ENCODE measurements at places on chromosomes 11 and 22. TPM values are rescaled to one million over a fixed set of nuclear protein-coding genes. Genes with fewer than 3 reads are reported as not detected.
A peak's percentile ranks its signal among the peaks of the same experiment; 100 is the strongest.

The ACTN3 gene
- not detected for total RNA-seq

The TCF20 gene
- 71.9 TPM for total RNA-seq

The CRACR2B gene
- 3.9 TPM for total RNA-seq

The EPS8L2 gene
- 18.0 TPM for total RNA-seq

The CYP2D6 gene
- total RNA-seq, result 12.7 TPM

The KDM4D gene
- total RNA-seq, result 0.68 TPM

DNA sequence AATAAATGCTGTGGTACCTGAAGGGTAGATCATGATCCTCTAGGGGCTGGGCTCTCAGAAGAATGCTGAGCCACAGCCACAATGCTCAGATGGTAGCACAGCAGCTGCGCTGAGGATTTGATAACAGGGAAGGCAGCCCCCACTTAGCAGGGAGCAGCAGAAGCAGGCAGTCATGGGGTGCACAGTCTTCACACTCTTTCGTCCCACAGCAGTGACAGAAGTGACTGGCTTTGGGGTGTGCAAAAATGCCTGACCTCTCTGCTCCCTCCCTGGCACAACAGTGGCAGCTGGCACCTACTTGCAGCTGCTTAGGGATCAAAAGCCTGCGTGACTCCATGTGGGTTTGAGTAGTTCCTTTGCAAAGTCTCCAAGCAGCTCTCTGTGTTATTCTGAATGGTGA, 1349.8 kb upstream of the RAG2 start:
- no peak for DNase-seq

GRCh38 chr22:47063606-47064005, 301.2 kb downstream of the TBC1D22A start:
- DNase-seq, result no peak

- DNase-seq, result no peak
These were observed 114.0 kb downstream of the ABTB2 start for GRCh38 chr11:34243600-34244464.

GRCh38 chr11:34065505-34066203, 14.1 kb downstream of the CAPRIN1 start:
- no peak for DNase-seq

DNA sequence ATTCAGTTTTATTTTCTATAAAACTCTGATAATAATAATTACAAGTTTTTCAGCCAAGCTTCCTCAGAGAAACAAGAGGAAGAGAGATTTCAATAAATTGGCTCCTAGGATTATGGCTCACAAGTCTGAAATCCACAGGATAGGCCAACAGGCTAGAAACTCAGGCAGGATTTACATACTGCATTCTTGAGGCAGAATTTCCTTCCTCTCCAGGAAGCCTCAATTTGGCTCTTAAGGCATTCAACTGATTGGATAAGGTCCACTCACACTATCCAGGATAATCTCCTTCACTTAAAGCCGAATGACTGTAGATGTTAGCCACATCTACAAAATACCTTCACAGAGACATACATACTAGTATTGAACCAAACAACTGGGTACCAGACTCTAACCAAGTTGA, 120.3 kb upstream of the FAT3 start:
- DNase-seq, result no peak

GRCh38 chr11:70558681-70559080, 160.4 kb downstream of the CTTN start:
- DNase-seq, result no peak

DNA sequence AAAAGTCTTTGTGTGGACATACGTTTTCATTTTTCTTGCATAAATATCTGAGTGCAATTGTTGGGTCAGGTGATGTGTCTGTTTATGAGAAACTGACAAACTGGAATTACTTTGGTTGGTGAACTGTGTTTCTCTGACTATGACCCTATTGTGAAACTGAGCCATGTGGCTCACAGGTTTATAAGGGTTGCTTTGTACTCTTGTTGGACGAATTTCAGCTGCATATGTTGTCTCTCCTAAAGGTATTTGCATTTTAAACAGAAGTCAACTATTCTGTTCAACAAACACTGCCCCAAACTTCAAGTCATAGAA, 34.4 kb upstream of the RASD2 start:
- no peak for DNase-seq

GRCh38 chr22:27876684-27877083, 42.4 kb downstream of the PITPNB start:
- DNase-seq, result no peak

DNA sequence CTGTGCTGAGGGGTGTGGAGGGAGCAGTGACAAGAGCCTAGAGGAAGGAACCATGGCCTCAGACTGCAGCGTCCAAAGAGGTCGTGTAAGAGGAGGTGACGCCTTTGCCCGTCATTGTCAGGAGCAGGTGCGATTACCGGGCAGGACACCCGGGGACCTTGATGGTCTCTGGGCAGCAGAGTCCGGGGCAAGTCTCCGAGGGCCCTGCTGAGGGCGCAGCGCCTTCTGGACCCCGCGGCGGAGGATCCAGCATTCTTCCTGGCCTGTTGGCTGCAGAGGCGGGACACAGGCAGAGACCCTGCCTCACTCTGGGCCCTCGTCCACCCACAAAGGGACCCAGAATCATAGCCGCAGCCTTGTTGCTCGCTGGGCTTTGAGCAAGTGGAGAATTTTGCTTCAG, 1168.8 kb downstream of the BRD1 start:
- no peak for DNase-seq

GRCh38 chr22:19962246-19962908, 20.8 kb upstream of the TXNRD2 start:
- peak; percentile 45 for DNase-seq

DNA sequence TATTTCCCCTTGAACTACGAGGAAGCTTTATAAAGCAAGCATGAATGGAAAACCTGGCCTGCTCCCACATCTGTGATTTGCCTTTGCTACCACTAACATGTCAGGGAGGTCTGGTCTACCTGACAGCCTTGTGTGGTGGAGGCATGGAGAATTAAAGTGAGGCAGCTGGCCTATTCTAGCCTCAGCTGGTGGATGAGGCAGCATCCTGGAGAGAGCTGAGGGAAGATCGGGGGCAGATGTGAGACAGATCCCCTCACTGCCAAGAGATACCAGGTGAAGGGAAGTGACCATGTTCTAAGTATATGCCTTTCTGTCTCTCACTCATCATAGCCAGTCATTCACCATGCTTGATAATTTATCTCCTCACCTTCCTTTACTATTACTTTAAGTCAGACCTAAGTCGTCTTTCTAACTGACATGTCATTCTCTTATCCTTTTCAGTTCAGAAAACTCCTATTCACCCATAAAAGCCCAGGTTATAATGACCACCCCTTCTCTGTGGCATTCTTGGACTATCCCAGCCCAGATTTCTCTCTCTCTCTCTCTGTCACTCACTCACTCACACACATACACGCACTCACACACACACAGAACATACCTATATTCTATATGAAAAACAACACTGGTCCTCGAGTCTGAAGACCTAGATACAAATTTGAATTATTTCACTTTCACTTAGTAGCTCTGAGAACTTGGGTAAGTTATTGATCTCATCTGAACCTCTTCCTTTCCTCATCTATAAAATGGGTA, 90.7 kb downstream of the CSNK2A3 start:
- no peak for DNase-seq

DNA sequence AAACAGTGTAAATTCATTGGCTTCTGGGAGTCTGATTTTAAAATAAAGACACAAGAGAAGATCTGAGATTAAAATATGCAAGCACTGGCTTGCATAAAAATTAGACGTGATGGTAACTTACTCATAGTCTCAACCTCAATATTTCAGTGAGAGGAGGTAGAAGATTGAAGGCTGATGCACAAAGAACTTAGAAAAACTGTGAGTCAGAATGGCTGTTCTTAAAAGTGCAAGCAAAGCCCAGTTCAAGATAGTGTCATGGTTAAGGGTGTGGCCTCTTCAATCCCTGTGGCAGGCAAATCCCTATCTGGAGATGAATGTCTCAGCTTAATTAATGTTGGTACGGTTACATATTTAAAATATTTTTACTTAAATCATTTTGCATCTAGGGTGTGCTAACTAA, 33.6 kb upstream of the FIBIN start:
- no peak for DNase-seq

DNA sequence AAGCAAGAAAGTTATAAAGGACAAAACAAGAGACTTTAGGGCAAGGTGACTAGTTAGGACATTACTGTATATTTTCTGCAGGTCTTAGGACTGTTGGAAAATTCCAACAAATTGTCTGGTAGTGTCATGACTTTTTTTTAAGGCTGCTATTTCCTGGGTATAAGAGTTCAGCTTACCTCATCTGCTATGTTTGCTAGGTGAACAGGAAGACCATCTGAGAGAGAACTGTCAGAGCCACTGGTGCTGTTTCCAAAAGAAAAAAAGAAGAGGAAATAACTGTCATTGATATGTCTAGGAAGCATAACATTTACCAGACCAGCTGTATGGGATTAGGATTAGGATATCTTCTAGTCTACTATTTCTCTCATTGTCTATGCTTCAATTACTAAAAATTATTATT, 26.3 kb upstream of the MTCH2 start:
- no peak for DNase-seq

DNA sequence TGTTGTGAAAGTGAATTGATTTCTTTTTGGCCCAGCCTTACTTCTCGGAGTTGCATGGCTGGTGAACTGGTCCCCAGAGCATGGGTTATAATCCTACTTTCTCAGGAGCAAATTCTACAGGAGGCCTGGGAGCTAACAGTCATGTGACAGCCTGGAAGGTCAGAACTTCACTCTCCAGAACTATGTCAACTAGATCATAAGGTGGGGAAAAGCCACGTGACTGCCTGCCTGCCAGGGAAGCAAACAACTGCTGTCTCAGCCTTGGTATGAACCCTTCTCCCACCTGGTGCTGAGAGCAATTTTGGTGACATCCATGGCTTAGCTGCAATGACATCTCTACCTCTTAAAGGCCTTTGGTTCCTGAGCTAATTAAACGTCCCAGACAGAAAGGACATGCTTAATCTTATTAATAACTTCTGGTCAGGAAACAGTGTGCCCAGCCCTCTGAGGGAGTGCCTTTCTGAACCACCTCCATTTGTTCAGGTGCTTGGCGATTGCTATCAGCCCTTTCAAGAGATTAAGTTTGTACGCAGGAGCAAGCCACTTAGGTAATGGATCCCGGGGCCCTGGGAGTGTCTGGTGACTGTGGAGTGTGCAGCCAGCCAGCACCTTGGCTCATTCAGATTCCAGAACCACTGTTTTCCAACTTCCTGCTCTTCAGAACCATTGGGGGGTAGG, 1.4 kb upstream of the CREB3L1 start:
- no peak for DNase-seq

DNA sequence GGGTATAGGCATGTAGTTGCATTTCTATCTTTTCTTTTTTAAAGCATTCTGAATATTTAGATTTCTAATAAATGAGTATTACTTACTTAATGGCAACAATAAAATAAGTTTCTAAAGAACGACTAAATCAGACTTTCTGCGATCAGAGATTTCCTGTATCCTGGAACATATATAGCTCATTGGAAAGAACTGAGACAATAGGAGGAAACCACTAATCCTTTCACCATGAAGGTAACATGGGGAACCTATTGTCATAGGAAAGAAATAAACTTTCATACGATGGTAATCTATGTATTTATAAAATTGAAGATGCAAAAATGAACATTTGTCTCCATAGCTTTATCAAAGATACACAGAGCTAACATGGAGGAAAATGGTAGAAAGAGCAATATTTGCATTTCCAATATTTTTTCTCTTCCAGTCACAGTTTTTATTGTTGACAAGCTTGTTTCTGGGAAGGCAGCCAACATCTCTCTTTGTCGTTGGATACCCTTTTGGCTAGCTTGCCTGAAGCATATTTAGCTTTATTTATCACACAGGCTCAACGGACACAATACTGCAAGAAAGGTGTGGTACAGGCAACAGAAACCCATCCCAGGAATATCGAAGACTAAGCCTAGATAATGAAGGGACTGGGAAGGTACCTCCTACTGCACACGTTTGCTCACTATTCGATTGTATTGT, 293.3 kb upstream of the MPPED2 start:
- DNase-seq, result no peak

DNA sequence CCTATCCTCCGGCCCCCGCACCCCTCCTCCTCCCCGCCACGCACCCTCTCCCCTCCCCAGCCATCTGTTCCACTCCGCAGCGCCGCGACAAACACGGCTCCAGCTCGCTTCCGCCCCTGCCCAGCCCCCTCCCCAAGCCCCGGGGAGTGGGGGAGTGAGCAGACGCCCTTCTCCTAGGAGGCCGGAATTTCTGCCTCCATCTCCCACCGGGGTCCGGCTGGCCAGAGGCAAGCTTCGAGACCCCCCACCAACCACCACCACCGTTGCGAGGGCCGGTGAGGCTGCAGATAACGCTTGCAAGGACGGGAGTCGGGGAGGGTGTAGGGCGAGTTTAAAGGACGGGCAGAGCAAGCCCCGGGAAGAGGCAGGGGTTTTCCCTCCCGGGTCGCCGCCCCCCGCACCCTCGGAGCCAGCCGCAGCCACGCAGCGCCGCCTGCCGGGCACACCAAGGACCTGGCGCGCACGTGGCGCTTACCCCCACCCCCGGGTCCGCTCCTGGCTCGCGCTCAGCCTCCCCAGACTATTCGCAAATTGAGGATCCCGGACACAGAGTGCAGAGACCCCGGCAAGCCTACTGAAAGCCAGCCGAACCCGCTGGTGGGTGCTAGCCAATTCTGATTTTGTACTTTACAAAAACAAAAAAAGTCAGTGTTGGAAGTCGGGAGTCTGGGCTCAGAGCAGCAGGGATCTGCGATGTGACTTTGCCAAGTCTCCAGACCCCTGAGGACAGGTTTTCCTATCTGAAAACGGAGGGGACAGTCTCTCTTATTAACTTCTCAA, 22.6 kb downstream of the RTN4RL2 start:
- DNase-seq, result peak; percentile 58

DNA sequence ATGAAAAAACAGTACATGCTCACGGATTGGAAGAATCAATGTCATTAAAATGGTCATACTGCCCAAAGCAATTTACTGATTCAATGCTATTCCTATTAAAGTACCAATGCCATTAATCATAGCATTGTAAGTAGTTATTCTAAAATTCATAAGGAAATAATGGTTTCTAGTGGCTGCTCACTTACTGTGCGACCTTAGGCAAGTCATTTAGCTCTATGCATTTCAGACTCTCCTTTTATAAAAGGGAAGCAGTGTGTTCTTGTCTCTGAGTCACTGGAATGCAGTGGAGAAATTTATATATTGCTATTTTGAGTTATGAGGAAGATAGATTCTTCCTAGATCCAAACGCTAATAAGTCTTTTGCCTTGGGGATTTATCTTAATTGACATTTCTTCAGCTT, 174.8 kb downstream of the KCNA4 start:
- no peak for DNase-seq

DNA sequence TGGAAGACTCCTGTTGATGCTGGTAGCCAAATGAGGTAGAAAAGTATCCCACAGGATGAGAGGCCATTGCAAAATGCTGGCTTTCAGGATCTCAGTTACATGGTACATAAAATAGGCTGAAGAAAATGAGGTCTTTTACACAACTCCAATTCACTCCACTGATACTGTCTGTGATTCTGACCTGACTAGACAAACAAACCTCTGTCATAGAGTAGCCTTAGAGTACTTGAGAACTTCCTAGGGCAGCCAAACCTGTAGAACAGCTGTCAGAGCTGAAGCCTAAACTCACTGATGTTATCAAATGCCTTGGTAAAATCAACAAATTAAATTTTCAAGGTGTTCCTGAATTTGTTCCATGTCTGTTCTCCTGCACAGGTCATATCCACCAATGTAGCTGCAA, 26.2 kb upstream of the POGLUT3 start:
- no peak for DNase-seq
